Myometrial cell (primary cell): ENCODE measurements at places on chromosomes 13 and 19. TPM values are rescaled to one million over a fixed set of nuclear protein-coding genes. Genes with fewer than 3 reads are reported as not detected.

VPS36 gene
- total RNA-seq = 22.7 and 33.4 TPM in 2 replicates

F2RL3 gene
- under 0.01 TPM in 1 of 2 replicates, not detected in the other for total RNA-seq

COX7A1 gene
- 5.5 and 17.6 TPM in 2 replicates for total RNA-seq

FGF21 gene
- total RNA-seq = not detected in 2 replicates

ZNF582 gene
- 0.35 and 0.58 TPM in 2 replicates for total RNA-seq

ADAMTSL5 gene
- 3.5 and 12.6 TPM in 2 replicates for total RNA-seq

SYT5 gene
- 0.29 TPM in 1 of 2 replicates, not detected in the other for total RNA-seq

ICAM4 gene
- total RNA-seq = 1.6 and 4.0 TPM in 2 replicates

DPF1 gene
- total RNA-seq = 2.1 and 3.5 TPM in 2 replicates

KLHL1 gene
- total RNA-seq = not detected in 2 replicates

KCNC3 gene
- total RNA-seq = not detected in 2 replicates

ZNF534 gene
- total RNA-seq = not detected in 2 replicates

ACP5 gene
- not detected in 2 replicates for total RNA-seq

FGF9 gene
- total RNA-seq = not detected in 2 replicates

CYP2A7 gene
- total RNA-seq = not detected in 2 replicates

ECSIT gene
- 43.2 and 46.1 TPM in 2 replicates for total RNA-seq

MARCHF2 gene
- 96.6 and 111 TPM in 2 replicates for total RNA-seq

RHPN2 gene
- total RNA-seq = 2.3 and 2.6 TPM in 2 replicates

CEACAM4 gene
- not detected in 2 replicates for total RNA-seq

DKKL1 gene
- total RNA-seq = 0.29 TPM in 1 of 2 replicates, not detected in the other

RFXAP gene
- total RNA-seq = 1.2 and 1.9 TPM in 2 replicates

TMPRSS9 gene
- total RNA-seq = not detected in 2 replicates

KCNN1 gene
- not detected in 2 replicates for total RNA-seq

KRTDAP gene
- not detected in 2 replicates for total RNA-seq

RASGRP4 gene
- total RNA-seq = not detected in 2 replicates

TTYH1 gene
- not detected in 2 replicates for total RNA-seq

TICAM1 gene
- total RNA-seq = 0.29 and 4.1 TPM in 2 replicates

PCDH17 gene
- total RNA-seq = not detected in 2 replicates

ABCA7 gene
- total RNA-seq = 2.3 and 5.3 TPM in 2 replicates

NMRK2 gene
- not detected in 2 replicates for total RNA-seq

LILRB2 gene
- total RNA-seq = not detected in 2 replicates

C13orf42 gene
- not detected in 2 replicates for total RNA-seq

MCF2L gene
- total RNA-seq = not detected in 2 replicates

ACP7 gene
- not detected in 2 replicates for total RNA-seq

ERICH4 gene
- not detected in 2 replicates for total RNA-seq

ARHGEF1 gene
- 63.7 and 69.3 TPM in 2 replicates for total RNA-seq

MAST1 gene
- total RNA-seq = 1.2 and 1.4 TPM in 2 replicates

CIC gene
- 28.5 and 34.0 TPM in 2 replicates for total RNA-seq
